ENCODE measurements at places on chromosomes 13 and 19.

DNA sequence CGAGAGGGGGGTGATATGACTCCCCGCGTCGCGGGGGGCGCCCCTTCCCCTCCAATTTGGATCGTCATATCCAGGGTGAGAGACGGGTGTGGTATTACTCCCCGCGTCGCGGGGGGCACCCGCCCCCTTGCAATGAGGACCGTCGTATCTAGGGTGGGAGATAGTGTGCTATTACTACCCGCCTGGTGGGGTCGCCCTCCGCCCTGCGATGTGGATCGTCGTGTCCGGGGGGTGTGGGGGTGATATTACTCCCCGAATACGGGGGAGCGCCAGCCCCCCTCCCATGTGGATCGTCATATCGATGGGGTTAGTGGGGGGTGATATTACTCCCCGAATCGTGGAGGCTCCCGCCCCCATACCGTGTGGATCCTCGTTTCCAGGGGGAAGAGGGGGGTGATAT is 29.2 kb upstream of the RGCC start:
- ATAC-seq, result no peak

DNA sequence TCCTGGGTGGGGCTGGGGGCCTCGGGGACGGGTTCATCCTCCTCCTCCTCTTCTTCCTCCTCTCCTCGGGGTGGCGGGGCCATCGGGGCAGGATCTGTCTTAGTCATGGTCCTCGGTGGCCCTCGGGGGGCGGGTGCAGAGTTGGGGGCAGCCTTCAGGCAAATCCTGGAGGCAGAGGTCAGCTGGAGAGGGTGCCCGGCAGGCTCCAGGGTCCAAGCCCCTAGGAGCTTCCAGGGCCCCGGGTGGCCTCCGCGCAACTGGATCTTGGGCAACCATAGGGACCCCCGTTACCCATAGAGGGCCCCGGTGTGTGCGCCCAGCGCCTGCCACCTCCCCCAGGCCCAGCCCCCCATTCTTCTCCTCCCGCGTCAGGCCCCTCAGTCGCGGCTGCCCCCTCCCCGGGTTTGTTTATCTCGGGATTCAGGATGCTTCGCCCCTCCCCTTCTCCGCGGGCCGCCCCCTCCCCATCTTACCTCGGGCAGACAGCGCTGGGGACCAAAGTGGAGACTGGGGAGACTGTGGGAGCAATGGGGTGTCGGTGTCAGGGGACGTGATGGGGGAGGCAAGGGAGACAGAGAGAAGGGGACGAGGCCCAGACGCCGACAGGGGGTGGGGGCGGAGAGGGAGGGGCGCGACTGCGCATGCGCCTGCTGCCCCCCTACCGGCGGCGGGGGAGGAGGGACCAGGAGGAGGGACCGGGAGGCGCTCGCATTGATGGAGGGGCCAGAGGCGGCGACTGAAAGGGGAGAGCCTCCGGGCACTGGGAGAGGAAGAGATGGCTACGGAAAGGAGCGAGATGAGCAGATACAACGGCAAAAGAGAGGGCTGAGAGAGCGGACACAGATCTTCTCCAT is at the start of gene CLIP3:
Gene CLIP3, minus strand, starts transcription at position 623 of the 854 bp plus-strand sequence. Its CDS starts 516 bp downstream, at position 107.
- no peak for ATAC-seq

- ATAC-seq, result no peak
Measured at GRCh38 chr19:49136771-49137171, 17.4 kb downstream of the PPFIA3 start.

GRCh38 chr19:45701676-45702075 is 9.2 kb downstream of the QPCTL start:
- no peak for ATAC-seq

- ATAC-seq, result no peak
Measured at GRCh38 chr13:22893204-22893603, 287.6 kb upstream of the SGCG start.

DNA sequence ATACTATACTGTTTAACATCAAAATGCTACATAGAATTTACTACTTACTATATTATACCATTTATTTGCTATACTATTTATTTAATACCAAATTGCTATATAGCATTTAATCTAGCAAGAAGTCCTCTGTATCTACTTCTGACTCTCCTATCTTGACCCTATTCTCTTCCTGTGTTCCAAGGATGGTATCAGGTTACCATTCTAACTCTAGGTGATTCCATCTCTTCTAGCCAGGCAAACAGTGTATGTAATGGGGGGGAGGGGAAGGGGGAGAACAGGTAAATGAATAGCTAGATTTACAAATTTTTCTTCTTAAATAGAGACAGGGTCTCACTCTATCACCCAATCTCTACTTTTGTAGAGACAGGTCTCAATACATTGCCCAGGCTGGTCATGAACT is 200.3 kb downstream of the DIAPH3 start:
- ATAC-seq, result no peak

DNA sequence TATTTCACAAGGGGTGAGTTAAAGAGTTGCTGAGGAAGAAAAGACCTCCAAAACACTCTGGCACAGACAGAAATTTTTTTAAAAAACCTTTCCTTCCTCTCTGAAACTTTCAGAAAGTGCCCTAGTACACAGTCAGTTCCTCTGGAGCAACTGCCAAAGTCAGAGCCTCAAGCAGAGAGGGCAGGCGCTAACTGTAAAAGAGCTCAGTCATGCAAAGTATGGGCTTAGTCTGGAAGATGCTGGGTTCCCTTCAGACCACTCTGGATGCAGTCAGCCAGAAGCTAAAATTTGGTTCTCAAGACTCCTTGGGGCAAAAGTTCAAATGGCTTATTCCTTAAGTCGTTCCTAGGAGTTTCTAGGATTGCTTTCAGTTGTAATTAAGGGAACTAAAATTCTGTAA is 671.6 kb downstream of the PCDH9 start:
- ATAC-seq, result no peak

DNA sequence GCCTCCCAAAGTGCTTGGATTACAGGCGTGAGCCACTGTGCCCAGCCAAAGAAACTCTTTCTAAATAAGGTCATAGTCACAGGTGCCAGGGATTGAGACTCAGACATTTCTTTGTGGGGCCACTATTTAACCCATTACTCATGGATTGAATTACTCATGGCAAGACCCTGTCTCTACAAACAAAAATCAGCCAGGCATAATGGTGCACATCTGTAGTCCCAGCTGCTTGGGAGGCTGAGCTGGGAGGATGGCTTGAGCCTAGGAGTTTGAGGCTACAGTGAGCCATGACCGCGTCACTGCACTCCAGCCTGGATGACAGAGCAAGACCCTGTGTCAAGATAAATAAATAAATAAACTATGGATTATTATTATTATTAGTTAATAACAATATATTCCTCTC is 3.6 kb upstream of the KLF2 start:
- ATAC-seq, result no peak

- no peak for ATAC-seq
Measured at GRCh38 chr19:5281588-5281987, 59.0 kb downstream of the PTPRS start.

- ATAC-seq, result no peak
Measured at GRCh38 chr13:95870421-95870820, 182.8 kb downstream of the UGGT2 start.

DNA sequence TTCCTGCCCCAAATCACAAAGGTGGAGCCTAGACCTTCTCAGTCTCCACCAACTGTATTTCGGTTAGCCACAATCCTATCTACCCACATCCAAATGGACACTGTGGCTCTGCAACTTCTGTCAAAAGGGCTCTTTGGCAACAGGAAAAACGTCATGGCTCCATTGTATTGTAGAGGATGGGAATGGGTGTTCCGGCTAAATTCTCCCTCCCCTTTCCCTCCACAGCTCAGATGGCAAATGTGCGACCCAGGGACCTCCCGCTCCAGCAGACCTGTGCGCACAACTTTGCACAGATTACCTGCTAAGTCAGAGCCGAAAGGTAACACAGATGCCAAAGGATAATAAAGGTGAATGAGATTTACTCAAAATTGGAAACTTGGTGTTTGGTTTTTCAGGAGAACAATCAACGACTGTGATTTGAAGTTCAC is 968 bp upstream of the KL start:
- ATAC-seq, result no peak

DNA sequence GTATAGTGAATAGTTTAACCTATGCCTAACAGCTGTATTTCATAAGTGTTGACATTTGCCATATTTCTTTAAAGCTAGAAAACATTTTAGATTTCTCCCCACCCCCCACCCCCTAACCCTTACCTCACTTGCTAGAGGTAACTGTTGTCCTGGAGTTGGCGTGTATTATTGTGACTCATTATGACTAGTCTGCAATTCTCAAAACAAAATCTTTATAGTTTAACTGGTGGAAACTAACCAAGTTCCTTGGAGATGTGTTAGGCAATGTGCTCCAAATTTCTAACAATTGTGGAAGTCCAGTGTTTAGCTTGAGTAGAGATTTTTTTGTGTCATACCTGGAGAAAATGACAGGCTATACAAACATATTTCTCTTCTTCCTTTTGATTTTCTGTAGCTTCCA is 38.0 kb downstream of the KCTD4 start:
- peak; percentile 70 for ATAC-seq

GRCh38 chr13:94333131-94333820 is 146.2 kb downstream of the DCT start:
- ATAC-seq, result no peak

GRCh38 chr19:28670836-28671235 is 542.1 kb downstream of the UQCRFS1 start:
- ATAC-seq, result no peak

DNA sequence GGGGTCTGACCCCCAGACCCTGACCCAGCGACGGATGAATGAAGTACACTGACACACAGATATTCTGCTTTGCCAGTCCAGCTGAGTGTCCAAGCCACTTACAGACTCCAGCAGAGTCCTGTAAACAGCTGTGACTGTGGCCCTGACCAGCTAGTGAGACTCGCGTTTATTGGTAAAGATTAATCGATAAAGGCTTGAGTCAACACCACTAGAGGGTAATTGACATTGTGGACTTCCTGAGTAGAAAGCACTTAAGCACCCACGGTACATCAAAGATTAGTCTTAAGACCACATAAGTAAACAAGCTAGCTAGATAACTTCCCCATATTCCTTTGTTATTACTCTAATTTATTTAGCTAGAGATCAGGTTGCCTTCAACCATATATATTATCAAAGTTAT is 146.0 kb downstream of the OXGR1 start:
- no peak for ATAC-seq

- no peak for ATAC-seq
Measured at GRCh38 chr13:34224877-34225276, 406.9 kb downstream of the RFC3 start.

DNA sequence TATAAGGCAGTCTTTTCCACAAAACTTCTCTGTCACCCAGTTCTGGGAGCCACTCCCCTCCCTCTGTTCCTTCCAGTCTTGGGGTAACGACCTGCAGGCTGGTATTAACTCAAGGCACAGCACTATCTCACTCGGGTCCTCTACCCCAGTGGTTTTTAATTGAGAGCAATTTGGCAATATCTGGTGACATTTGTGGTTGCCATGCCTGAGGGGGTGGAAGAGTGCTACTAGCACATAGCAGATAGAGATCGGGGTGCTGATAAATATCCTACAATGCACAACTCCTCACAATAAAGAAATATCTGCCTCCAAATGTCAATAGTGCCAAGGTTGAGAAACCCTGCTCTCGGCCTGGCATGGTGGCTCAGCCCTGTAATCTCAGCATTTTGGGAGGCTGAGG is 117.7 kb upstream of the ABCC4 start:
- ATAC-seq, result no peak

GRCh38 chr19:4914736-4915501 is 5.6 kb downstream of the UHRF1 start:
- peak; percentile 69 for ATAC-seq

DNA sequence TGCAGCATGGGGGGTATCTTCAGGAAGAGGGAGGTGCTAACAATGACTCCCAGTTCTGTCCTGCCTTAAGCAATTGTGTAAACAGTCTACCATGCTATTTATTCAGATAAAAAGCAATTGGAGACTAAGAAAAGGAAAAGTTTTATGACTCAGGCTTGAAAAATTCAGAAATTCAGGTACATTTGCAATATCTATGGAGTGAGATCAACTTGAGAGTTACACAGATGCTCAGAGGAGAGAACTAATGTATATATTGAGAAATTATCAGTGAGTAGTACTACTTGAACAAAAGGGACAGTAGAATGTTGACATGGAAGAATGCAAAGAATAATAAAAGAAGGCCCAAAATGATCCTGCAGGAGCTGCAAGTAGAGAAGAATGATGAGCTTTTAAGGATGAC is 277.6 kb upstream of the DACH1 start:
- ATAC-seq, result no peak

DNA sequence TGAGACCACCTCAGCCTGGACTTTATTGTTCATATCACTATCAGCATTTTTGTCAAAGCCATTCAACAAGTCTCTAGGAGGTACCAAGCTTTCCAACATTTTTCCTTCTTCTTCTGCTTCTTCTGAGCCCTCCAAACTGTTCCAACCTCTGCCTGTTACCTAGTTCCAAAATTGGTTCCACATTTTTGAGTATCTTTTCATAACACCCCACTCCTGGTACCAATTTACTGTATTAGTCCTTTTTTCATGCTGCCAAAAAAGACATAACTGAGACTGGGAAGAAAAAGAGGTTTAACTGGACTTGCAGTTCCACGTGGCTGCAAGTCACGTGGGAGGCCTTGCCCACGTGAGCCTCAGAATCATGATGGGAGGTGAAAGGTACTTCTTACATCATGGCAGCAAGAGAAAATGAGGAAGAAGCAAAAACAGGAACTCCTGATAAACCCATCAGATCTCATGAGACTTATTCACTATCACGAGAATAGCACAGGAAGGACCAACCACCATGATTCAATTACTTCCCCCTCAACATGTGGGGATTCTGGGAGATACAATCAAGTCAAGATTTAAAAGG is 215.1 kb downstream of the PCDH17 start:
- no peak for ATAC-seq

DNA sequence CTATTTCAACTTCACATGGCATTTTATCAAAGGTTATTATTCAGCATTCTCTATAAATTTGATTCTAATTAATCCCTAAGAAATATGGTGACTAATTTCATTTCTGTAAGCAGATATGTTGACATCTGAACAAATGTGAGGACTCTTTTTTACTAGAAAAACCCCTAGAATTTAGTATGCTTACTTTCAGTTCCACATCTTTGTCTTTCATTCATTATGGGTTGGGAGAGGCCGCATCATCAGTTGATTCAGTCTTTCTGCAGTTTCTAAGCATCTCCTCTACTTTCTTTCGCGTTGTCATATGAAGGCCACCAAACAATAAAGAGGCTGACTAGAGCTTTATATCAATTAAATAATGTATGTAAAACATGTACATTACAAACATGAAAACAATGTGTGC is 55.4 kb upstream of the MTIF3 start:
- ATAC-seq, result peak; percentile 13

DNA sequence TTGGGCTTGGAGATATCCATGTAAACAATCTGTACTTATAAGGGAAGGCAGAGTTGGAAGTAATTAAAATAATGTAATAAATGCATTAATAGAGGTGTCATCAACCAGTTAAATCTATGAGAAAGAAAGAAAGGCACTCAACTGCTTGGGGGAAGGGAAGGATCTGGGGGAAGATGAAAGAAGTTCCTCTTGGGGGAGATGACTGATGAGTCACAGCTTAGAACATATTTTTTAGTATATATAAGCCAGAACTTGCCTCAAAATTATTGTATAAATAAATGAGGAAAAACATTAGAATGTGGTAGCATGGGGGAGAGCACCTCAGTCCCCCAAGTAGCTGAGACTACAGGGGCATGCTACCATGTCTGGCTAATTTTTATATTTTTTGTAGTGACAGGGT is 205.8 kb downstream of the GGACT start:
- ATAC-seq, result no peak

GRCh38 chr19:41457241-41457640 is 14.3 kb downstream of the ERICH4 start:
- ATAC-seq, result peak; percentile 88

GRCh38 chr13:39397226-39397895 is 205.6 kb downstream of the LHFPL6 start:
- ATAC-seq, result no peak
